ENCODE measurements at places on chromosomes 5 and 9.

- peak; percentile 29 for DNase-seq
Measured at GRCh38 chr9:1869843-1870242, 145.3 kb upstream of the SMARCA2 start.

DNA sequence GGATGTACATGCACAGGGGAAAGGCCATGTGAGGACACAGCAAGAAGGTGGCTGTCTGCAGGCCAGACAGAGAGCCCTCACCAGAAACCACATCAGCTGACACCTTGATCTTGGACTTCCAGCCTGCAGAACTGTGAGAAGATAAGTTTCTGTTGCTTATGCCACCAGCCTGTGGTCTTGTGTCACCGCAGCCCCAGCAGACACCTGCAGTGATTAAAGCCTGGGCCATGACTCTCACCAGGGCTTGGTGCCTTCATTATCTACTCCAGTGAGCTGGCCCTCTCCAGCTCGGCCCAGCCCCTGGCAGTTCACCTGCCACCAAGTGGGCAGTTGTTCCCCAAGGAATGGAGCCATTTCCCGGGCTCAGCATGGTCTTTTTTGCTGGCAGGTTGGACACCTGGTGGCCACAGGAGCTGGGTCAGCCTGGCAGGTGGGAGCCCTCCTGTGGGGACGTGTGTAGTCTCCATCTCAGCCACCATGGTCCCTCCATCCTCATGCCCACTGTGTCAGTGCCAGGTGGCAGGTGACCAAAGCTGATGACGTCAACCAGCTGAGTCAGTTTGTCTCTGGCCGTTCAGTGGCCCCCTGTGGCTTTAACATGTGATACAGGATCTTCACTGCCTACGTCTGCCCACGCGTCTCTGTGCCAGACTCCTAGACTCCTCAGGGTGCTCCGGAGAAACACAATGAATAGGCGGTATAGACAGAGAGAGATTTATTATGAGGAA is 99.9 kb upstream of the PPP1R26 start:
- no peak for DNase-seq

DNA sequence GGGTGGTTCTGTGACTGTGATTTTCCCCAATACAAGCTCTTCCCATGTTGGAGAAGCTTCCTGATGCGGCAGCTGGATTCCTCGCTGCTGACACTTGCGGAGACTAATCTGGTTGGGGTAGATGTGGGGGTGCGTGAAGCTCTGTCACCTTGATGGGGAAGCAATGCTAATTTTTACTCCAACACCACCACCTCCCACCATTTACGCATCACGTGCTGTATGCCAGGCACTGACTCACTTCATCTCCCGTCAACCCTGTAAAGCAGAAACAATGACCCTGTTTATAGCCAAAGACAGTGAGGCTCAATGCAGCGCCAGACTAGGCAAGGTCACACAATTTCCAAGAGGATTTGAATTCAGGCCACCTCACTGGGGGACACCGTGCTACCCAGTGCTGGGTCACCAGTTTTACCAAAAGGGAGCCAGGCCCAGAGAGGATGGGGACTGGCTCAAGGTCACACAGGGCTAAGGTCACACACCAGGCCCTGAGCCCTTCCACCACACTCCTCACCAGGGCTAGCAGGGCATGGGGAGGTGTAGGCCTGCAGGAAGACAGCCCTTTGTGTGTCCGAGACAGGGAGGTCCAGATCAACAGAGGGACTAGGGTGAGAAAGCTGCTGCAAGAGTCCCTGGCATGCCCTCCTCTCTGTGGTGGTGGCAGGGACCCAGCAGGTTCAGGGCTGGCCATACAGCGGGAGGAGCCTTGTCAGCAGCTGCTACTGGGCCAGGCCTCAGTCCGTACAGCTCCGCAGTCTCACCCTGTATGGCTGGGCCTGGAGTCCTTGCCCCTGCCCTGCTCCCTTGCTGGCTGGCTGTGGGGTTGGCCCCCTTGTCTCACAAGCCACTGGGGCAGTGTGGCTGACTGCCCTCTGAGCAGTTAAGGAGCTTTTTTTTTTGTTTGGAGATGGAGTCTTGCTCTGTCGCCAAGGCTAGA is 3.3 kb downstream of the STKLD1 start:
- no peak for DNase-seq

DNA sequence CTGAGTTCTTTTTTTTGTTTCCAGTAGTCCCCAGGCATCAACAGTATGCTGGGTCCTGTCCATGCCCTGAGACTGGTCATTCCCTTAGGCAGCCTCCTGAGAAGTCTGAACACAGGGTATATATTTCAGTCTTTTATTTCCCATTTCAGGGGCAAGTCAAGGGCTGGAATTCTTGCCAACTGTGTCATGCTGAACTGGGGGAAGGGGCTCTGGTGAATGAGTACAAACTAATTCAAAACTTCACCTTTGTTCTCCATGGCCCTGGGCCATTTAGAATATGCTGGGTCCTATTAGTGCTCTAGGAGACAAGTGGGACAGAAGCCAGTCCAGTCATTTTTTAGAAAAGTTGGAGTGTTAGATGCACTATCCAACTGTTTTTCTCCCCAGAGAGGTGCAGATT is 170.3 kb downstream of the TMC1 start:
- no peak for DNase-seq

DNA sequence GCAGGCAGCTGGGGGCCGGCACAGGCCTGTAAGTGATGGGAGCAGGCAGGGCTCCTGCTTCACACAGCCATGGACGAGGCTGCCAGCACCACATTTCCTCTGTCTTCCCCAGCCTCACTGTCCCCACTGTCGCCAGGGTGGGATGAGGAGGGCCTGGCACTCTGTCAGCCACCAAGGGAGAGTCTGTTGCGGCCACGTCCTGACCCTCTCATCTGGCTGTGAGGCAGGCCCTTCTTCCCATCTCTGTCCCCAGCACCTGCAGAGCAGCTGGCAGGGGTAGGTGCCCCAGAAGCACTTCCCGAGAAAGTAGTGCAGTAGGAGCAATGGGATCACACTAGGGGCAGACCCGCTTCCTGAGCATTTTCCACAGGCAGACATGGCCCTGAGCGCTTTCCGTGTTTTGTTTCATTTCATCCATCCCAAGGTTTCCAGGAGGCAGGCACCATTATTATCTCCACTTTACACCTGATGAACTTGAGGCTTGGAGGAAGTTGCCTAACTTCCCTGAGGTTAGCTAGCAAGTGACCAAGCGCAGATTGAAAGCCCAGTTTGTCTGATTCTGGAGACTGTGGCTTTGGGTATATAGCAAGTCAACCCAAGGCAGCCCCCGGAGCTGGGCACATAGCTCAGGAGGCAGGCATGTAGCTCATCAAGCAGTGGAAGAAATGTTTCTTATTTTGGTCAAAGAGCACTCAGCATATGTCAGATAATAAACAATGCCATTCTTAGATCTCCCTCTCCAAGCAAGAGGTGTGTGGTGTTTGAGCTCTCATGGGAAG is 202.4 kb downstream of the DAB2IP start:
- no peak for DNase-seq

DNA sequence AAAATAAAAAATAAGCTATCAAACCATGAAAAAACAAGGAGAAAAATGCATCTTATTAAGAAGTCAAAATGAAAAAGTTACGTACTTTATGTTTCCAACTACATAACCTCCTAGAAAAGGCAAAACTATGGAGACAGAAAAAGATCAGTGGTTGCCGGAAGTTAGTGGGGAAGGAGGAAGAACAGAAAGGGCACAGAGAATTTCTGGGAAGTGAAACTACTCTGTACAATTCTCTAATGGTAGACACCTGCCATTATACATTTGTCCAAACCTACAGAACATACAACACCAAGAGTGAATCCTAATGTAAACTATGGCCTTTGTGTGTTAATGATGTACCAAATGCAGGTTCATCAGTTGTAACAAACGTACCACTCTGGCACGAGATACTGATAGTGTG is 25.3 kb downstream of the SMU1 start:
- no peak for DNase-seq

GRCh38 chr5:136675769-136676168 is 310.4 kb upstream of the TRPC7 start:
- DNase-seq: no peak

DNA sequence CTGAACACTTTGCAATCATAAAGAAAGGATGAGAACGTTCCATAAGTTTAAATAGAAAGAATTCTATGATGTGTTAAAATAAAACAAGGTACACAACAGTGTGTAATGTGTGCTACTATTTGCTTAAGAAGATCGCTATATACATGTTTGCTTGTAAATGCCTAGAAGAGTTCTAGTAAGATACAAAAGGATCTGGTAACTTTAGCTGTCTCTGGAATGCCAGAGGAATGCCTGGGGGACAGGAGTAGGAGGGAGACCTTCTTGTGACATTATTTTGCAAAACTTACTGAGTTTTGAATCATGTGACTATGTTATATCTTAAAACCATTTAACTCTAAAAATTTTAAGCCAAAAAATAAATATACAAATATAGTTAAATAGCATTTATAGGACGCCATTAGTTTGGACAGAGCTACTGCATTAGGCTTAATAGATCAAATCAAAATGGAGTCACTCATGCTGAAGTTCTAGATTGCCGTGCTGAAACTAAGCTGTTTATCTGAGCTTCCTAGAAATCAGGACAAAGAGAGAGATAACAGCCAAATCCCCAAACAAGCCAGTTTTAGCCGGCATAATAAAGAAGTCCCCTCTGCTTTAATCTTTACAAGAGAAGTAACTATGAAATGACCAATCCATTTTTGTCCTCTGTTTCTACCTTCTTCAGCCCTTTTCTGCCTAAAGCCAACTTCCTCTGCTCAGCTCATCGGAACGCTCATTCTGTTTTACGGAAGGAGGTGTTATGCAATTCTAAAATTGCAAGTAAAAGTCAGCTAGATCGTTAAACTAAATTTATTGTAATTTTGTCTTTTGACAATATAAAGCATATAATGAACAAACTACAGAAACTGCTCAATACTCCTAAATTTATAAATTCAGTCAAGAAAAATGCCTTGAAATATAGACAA is 44.8 kb downstream of the LIX1 start:
- DNase-seq: no peak

DNA sequence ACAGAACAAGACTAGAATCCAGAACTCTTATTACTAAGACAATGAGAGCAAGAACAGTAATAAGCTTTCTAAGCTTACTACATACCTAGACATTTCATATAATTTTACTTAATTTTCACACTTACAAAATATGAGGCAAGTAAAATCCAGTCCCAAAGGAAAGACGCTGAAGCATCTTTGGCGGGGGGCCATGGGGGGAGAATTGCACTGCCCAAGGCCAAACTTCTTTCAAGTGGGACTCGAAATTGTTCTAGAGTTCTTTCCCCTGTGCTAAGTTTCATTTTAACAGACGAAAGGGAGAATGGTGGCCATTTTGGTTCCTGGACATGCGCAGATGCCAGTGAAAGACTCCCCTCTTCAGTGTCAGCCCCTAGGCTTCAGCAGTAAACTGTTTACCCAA is 72.3 kb downstream of the PRRT1B start:
- DNase-seq: no peak

DNA sequence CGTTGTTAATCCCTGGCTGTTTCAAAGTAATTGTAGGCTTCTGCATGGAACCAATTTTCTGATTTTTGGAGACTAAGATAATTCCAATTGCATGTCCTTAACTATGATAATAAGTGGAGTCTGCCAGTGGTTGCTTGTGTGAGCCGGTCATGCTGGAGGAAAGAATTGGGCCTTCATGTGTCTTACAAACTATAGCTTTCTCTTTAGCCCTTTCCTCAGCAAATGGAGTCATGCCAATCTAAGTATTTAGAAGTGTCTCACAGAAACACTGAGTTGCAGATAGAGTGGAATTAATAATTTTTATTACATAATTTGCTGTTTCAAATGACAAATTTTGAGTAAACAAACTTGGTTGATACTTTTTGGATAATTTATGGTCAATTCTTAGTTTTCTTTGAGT is 200.4 kb downstream of the FBXL7 start:
- DNase-seq: peak; percentile 30

- DNase-seq: no peak
Measured at GRCh38 chr9:111481885-111482636, 2.1 kb downstream of the ECPAS start.

- DNase-seq: no peak
Measured at GRCh38 chr5:33980030-33980429, 4.5 kb downstream of the SLC45A2 start.

DNA sequence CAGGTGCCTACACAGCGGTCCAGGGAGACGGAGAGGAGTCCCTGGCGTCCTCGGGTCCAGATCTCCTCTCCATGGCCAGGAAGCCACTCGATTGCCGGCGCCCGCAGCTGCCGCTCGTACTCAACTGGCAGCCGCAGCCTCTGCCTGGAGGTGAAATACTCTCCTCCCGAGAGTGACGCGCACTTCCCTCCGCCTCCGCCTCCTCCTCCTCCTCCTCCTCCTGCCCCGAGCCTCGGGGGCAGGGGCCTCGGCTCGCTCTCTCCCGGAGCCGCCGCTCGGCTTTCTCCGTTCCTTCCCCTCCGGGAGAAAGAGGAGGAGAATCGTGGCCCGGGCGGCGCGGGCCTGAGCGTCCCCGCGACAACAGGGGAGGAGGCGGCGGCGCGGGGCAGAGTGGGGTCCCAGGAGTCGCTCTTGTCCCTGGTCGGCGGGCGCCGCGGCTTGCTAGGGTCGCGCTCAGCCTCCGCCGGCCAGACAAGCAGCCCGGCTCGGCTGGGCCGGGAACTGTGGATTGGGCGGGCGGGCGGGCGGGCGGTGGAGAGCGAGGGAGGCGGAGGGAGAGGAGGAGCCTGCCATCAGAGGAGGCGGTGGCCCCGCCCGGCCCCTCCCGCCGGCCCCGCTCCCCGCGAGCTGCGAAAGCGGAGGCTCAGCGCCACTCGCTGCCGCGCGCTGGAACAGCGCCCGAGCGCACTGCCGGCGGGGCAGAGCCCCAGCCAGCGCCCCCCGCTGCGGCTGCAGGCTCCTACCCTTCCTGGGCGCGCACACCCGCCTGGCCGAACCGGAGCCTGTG is at the start of gene CEMIP2:
CEMIP2 (minus strand) TSS at position 126 of the 787 bp plus-strand sequence. CDS start 18,140 bp downstream, outside the sequence.
- peak; percentile 97 for DNase-seq

GRCh38 chr9:107587191-107587963 is 97.8 kb upstream of the KLF4 start:
- DNase-seq: no peak

GRCh38 chr9:94944626-94945025 is 218.1 kb downstream of the AOPEP start:
- DNase-seq: no peak

- DNase-seq: no peak
Measured at GRCh38 chr5:66361070-66361469, 217.0 kb downstream of the SREK1 start.

DNA sequence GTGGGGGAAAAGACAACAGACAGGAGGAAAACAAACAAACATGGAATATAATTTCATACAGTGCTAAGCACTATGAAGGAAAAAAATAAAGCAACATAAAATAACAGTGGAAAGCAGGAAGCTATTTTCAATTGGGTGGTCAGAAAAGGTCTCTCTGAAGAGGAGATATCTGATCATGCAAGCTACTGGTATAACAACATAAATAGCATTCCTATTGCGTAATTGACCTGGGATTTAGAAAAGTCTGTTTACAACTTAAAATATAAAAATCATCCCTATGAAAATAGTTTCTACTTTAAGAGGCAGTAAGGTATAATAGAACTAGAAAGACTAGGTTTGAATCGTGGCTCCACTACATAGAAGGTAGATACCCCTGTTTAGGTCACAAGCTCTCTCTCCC is 61.4 kb downstream of the FBXW11 start:
- no peak for DNase-seq

Measured in eye (tissue), 1 donor.